ENCODE measurements at places on chromosomes 1 and 21.
A peak's percentile ranks its signal among the peaks of the same experiment; 100 is the strongest.

DNA sequence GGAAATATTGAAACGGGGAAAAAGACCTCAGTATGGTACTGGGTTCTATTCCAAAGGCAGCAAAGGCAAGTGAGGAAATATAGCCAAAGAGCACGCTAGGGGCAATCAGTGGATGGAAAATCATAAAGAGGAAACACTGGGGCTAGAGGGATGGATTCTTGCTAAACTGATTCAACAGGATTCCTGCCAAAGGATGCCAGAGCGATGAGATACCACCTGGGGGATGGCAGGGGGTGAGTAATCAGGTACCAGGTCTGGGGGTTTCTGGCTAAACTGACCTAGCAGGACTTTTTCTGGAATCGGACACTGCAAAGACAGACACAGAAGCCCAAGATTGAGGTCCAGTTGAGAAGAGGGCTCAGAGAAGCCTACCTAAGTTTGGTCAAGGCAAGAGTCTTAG, 6.7 kb downstream of the CHI3L2 start:
- no peak for DNase-seq

- peak; percentile 55 for DNase-seq
Observed at GRCh38 chr1:31605908-31606427, 11.5 kb upstream of the HCRTR1 start.

DNA sequence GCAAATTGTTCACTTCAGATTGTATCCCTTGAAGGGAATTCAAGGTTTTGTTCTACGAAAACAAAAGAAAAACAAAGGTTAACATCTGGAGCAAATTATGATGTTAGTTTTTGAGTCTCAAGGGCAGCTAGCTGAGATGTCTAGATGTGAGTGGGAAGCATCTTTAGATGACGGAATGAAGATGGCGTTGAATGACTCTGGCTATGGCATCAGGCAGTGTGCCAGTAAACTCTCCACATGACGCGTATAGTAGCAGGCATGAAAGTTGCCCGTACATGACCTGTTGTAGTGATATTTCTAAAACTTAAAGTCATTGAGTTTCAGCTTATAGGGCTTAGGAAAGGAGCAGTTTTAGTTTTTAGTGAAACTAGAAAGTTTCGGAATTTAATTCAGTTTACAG, 12.3 kb upstream of the SDC3 start:
- no peak for DNase-seq

- DNase-seq: no peak
Observed at GRCh38 chr1:199279067-199279466, 640.2 kb downstream of the PTPRC start.

DNA sequence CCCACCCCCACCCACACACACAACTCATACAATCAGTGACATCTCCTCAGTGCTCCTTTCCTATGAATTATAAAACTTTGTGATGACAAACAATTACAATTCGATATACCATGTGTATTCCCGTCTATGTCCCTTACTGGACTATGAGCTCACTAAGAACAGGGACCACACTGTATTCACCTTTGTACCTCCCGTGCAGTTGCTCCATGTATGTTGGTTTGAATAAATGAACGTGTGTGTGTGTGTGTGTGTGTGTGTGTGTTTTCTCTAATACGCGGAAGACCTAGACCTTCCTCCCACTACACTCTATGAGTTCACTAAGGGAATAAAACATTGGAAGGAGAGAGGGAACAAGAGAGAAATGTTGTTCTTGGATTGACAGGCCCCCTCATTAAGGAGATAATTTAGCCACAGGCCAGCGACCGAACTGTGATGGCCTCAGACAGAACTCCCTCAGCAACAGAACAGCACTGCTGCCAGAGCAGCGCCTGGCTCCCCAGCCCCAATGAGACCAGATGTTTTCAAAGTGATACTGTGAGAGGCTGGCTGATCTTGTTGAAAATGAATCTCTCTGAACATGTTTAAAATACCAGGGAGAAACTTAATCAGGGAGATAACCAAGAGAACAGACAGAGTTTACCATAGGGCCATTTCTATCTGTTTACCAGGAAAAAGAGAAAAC, 21.7 kb downstream of the BCAR3 start:
- no peak for DNase-seq
